Globus pallidus (tissue), 1 donor: ENCODE measurements at places on chromosomes 1 and 21.
A peak's percentile ranks its signal among the peaks of the same experiment; 100 is the strongest.

- no peak for DNase-seq
These were observed 29.7 kb downstream of the MDM4 start for GRCh38 chr1:204545881-204546280.

GRCh38 chr1:23422241-23422877 lies 2.2 kb downstream of the TCEA3 start:
- DNase-seq: no peak

DNA sequence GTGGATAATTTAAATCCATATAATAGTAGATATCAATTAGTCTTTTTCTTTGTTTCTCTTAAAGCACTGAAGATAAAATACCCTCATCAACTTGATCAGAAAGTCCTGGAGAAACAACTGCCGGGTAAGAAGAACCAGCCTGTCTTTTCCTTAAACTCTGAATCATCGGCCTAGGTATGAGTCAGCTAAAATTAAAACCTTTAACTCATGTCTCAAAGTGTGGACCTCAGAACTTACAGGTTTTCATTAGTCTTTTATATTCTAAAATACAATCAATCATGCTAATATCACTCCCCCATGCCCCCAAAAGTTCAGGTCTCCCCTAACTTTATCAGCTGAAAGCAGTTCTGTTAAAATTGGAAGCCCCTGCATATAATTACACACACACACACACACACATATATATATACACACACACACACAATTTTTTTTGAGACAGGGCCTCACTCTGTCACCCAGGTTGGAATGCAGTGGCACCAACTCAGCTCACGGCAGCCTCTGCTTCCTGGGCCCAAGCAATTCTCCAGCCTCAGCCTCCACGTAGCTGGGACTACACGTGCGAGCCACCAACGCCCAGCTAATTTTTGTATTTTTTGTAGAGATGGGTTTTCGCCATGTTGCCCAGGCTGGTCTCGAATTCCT lies 61.3 kb downstream of the B3GALNT2 start:
- no peak for DNase-seq

DNA sequence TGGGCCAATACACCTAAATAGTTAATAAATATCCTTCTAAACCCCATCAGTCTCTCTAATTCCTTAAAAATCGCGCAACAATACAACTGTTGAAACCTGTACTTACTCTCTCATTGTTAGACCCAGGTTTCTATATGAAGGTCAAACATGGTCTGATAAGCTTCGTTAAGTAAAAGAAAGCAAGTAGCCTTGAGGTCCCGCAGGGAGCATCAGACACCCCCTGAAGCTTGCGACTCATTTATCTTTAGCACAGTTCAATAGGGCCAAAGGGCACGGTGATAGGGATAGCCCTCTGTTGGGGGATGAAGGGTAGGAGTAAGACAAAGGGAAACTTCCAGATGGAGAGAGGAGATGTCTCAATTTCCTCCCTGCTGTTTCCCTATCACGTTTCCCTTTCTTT lies 27.3 kb upstream of the THEM4 start:
- no peak for DNase-seq

- no peak for DNase-seq
These were observed 671 bp upstream of the PYGO2 start for GRCh38 chr1:154962156-154962749.

GRCh38 chr21:33663241-33663640 lies 20.9 kb downstream of the ITSN1 start:
- no peak for DNase-seq

- DNase-seq: no peak
These were observed 11.9 kb downstream of the IFNLR1 start for GRCh38 chr1:24175033-24175755.

DNA sequence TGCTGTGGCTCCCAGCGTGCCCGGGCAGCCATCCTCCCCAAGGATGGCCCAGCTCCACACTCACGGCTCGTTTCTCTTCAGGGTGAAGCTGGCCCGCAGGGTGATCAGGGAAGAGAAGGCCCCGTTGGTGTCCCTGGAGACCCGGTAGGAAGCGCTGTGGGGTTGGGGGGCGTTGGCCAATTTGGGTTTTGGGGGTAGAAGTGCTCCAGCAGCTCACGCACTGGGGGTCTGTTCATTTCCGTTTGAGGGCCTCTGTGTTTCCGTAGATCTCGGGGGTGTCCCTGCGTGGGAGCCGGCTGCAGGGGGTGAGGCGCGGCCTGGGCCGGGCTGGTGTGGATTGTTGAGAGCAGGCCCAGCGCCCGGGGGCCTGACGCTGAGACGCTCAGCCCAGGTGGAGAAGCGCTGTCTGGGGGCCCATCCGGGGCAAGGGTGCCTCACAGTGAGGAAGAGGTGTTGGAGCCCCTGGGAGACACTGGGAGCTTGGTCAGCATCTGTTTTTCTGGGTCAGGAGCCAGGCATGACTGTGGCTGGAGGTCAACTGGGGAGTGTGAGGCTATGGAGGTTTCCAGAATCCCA lies 12.6 kb downstream of the COL6A1 start:
- DNase-seq: no peak

- DNase-seq: no peak
These were observed 108.2 kb upstream of the OLIG2 start for GRCh38 chr21:32917362-32918135.

GRCh38 chr1:1164701-1165451 lies 8.8 kb upstream of the TTLL10 start:
- DNase-seq: no peak

GRCh38 chr1:11515368-11516300 lies 36.7 kb downstream of the DISP3 start:
- no peak for DNase-seq

DNA sequence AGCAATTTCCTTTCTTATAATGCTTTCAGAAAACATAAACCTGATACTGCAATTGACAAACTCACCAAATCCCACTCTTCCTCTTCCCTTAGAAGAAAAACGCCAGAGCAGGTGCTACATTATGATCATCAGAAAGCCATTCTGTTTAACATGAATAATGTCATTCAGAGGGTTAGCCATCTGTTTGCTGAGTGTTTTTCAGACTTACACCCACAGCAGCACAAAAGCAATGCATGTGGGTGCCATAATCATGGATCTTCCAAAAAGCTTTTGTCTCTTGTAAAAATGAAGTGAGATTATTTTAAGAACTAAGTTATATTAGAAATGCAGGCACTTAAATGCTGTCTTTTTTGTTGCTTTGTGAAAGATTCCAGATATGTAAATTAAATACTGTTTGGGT lies 204.6 kb upstream of the TMPRSS15 start:
- no peak for DNase-seq

GRCh38 chr1:178031856-178032320 lies 62.0 kb upstream of the RASAL2 start:
- peak; percentile 90 for DNase-seq

DNA sequence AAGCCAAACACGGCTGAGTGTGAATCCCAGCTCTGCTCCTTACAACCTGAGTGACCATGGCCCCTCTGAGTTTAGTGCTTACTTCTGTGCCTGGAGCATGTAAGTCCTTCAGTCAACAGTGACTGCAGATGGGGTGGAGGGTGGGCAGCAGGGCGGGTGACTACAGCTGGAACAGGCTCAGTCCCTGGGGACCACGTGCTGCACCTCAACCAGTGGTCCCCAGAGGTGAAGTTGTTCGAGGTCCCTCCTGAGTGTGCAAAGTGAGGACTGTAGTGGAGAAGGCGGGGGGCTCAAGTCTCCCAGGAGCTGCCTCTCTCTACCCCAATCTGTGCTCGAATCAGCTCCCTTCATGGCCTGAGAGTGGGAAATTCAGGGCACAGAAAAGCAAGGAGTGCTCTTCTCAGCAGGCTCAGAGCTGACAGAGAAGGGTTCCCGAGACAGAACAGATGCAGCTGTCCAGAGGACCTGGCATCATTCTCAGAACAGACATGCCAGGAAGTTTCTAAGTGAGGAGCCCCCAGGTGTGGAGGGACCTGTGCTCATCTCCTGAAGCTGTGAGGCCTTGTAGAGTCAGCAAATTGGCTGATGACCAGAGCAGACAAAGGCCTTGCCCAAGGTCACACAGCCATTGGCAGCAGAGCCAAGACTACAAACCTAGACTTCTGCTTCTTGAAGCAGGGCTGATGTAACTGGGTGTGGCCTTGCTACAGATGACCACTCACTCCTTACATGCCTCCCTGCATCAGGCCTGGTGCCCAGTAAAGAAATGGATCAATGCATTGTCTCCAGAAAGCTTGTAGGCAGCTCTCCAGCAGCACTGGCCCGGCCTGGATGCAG lies 61.7 kb upstream of the EDN2 start:
- no peak for DNase-seq
